ENCODE measurements at places on chromosomes 4 and X.

DNA sequence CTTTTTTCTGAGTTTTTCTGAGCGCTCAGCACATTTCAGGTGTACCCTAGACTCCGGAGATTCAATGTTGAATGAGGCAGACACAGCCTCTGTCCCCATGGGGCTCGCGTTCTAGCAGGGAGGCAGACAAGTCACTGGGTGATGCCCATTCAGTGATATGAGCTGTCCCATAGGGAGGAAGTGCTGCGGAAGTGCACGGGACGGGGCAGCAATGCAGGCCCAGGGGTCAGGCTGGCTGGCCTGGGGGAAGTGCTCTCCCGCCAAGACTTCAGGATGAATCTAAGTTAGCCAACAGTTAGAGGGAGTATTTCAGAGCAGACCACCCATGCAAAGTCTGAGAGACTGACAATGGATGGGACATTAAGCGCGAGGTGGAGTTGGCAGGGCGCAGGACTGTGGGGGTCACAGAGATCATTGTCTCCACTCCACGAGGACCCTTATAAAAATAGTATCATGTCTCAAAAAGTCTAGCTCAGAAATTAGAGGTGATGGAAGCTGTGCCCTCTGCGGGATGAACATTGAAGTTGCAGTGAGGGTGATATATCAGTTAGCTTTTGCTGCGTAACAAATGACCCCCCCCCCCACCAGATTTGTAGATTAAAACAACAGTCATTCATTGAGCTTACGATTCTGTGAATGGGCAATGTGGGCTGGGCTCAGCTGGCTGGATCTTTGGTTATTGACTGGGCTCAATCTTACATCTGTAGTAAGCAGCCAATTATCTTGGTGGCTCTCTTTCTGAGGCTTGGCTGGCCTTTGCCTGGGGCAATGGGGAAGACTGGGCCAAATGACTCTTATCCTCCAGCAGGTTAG, 16.4 kb downstream of the PSAPL1 start:
- peak; percentile 78 for DNase-seq
- no peaks in the 10 kb centered on the region for H3K4me1 ChIP-seq
- no peak overlapping the region for H3K27ac ChIP-seq
- no peak overlapping the region for H3K4me3 ChIP-seq

DNA sequence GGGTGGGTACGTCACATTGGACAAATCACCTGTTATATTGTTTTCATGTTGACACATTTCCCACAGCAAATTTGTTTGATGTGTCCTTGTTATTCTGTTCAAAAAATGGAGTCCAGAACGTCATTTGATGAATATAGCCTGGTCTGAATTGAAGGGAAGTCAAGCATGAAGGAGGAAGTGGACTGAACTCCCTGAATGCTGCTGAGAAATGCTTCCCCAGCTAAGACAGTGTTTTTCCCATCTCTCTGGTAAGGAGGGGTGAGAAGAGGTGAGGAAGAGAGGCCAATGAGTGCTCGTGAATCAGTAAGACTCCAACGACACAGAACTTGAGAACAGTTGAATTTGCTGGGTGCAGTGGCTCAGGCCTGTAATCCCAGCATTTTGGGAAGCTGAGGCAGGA, 127.4 kb downstream of the RBM47 start:
- H3K4me1 ChIP-seq: no peaks in the 10 kb centered on the region
- no peak for DNase-seq
- H3K27ac ChIP-seq: no peak overlapping the region

- peak; percentile 66 for DNase-seq
- no peak overlapping the region for H3K27ac ChIP-seq
- H3K4me3 ChIP-seq: no peak overlapping the region
- no peaks in the 10 kb centered on the region for H3K27me3 ChIP-seq
- H3K36me3 ChIP-seq: no peaks in the 10 kb centered on the region
Measured at GRCh38 chr4:10590896-10591295, 93.7 kb downstream of the CLNK start.

GRCh38 chr4:43732829-43733426, 715.7 kb downstream of the KCTD8 start:
- H3K4me3 ChIP-seq: no peak overlapping the region
- H3K36me3 ChIP-seq: no peaks in the 10 kb centered on the region
- DNase-seq: no peak
- no peaks in the 10 kb centered on the region for H3K27me3 ChIP-seq
- H3K4me1 ChIP-seq: no peaks in the 10 kb centered on the region

- H3K4me3 ChIP-seq: no peak overlapping the region
- H3K4me1 ChIP-seq: no peaks in the 10 kb centered on the region
- no peak for DNase-seq
Measured at GRCh38 chrX:40530509-40530908, 50.3 kb upstream of the ATP6AP2 start.

DNA sequence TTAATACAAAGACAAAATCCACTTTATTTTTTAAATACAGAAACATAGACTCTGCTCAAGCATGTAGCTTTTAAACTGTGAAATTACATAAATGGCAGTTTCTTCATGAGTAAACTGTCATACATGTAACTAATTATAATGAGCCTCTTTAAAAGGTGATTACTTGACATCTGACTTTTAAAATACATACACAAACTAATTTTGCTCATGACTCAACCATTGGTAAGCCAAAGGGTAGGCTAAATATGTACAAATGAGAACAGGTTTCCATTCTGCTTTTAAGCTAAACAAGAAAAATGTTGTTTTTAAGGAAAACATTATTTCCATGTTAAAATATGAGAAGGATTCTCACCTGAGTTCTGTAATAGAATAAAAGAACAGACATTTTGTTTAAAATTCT, 27.9 kb downstream of the CAMK2D start:
- no peak overlapping the region for H3K27ac ChIP-seq
- H3K4me3 ChIP-seq: no peak overlapping the region
- H3K36me3 ChIP-seq: no peaks in the 10 kb centered on the region
- no peaks in the 10 kb centered on the region for H3K4me1 ChIP-seq

DNA sequence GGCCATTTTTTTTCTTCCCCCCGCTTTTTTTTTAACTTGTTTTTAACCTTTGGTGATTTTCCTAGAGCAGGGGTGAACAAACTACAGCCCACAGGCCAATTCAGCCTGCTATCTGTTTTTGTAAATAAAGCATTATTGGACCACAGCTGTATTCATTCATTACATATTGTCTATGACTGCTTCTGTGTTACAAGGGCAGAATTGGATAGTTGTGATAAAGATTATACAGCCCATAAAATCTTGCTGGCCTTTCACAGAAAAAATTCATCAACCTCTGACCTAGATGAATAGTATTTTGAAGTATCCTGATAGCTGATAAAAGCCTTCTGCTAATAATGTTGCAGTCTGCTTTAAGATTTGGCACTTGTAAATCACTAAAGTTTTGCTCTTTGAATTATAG, 63.4 kb downstream of the SMAD1 start:
- no peak for DNase-seq
- no peak overlapping the region for H3K27ac ChIP-seq
- no peaks in the 10 kb centered on the region for H3K27me3 ChIP-seq
- H3K4me1 ChIP-seq: no peaks in the 10 kb centered on the region

DNA sequence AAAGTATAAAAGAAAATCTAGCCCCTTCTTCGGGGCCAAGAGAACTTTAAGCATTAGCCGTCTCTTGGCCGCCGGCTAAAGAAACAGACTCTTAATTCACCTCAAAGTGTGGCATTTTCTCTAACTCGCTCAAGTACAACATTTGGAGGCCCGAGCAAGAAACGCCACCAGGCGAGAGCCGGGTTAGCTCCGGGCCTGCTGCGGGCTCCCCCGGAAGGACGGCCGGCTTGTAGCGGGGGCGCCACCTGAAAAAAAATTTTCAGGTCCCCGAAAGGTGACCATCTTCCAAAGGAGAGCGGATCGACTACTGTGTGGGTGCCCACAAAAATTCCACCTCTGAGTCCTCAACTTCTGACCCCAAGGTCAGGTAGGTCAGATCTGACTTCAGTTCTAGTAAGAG, 156.0 kb downstream of the DEFB131A start:
- H3K27ac ChIP-seq: no peak overlapping the region
- no peak overlapping the region for H3K4me3 ChIP-seq
- H3K36me3 ChIP-seq: no peaks in the 10 kb centered on the region
- H3K4me1 ChIP-seq: no peaks in the 10 kb centered on the region
- no peaks in the 10 kb centered on the region for H3K27me3 ChIP-seq

- peaks cover 14% of the 10 kb centered on the region for H3K4me1 ChIP-seq
- no peak for DNase-seq
- peak overlapping the region; percentile 94 for H3K4me3 ChIP-seq
- H3K27me3 ChIP-seq: no peaks in the 10 kb centered on the region
Measured at GRCh38 chr4:146522869-146523205, 1.1 kb upstream of the SLC10A7 start.

- no peaks in the 10 kb centered on the region for H3K36me3 ChIP-seq
- H3K4me1 ChIP-seq: peaks cover 9% of the 10 kb centered on the region
- H3K27me3 ChIP-seq: no peaks in the 10 kb centered on the region
- H3K4me3 ChIP-seq: no peak overlapping the region
- H3K27ac ChIP-seq: no peak overlapping the region
Measured at GRCh38 chr4:133190098-133190497, 41.0 kb downstream of the PCDH10 start.

Data from osteoblast (primary cell).